HCT116 (cell line): ENCODE measurements at places on chromosomes 13 and 19.

DNA sequence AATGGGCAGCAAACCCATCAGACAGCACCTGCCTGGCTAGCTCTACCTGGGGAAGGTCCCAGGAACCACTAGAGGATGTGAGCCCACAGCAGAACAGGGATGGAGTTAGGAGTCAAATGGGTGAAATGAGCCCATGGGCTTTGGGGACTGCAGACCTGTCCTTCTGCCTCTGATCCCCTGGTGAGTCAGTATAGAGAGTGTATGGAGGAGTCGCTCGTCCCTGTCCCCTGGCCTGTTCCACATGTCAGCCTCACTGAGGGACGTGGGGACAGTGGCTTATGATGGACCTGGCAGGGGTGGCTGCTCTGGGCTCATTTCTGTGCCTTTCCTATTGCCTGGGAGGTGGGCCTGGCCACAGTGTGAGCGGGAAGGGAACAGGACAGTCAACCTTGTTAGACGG, 4.0 kb downstream of the CEACAM1 start:
- DNase-seq: no peak

- no peak for DNase-seq
These were observed 161.5 kb downstream of the DLEU7 start for GRCh38 chr13:50682002-50682401.

- DNase-seq: no peak
These were observed 20.4 kb upstream of the GNA15 start for GRCh38 chr19:3115411-3115810.

DNA sequence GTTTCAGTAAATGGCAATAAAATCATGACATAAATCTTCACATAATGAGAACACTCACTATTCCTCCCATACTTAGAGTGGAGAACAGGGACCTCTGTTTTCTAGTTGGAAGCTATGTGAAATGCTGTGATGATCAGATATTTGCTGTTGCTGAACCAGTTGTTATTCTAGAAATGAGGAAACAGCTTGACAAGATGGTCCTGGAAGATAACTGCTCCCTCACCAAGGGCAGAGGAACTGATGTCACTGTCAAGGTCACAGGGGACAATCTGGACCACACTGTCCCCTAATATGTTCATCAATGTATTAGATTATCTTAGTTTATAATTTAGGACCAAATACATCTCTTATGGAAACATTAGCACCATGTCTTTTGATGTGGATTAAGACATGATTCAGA, 1173.3 kb downstream of the PCDH17 start:
- no peak for DNase-seq

- no peak for DNase-seq
These were observed 73.2 kb upstream of the DOCK9 start for GRCh38 chr13:99050983-99051488.

DNA sequence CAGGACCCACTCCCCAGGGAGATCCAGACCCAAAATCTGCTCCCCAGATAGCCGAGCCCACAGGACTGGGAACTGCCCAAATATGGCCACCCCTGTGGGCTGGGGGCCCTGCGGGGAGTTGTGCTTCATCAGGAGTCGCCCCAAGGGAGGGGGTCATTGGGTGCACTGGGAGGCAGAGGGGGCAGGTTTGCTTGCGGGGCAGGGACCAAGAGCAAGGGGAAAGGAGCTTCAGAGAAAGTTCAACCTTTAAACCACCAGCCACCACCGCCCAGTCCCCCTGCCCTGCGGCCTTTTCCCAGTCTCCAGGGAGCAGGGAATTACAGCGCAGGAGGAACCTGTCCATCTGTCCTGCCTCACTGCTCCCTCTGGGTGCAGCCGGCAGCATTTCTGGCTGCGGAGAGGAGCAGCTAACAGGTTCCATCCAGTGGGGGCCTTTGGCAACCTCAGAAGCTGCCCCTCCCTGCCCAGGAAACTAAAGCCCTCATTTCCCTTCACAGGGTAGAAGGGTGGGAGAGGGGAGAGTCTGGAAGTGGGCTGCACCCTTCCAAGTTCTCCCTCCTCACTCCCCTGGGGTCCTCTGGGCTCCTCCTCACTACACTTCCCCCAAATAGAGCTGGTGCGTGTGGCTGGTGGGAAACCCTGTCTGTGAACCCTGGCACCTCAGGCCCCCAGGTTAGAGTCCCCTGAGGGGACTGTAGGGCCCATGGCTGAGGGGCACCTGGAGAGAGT, 13.8 kb upstream of the ASF1B start:
- no peak for DNase-seq

- no peak for DNase-seq
These were observed 84.5 kb downstream of the LRRC63 start for GRCh38 chr13:46296115-46296822.

DNA sequence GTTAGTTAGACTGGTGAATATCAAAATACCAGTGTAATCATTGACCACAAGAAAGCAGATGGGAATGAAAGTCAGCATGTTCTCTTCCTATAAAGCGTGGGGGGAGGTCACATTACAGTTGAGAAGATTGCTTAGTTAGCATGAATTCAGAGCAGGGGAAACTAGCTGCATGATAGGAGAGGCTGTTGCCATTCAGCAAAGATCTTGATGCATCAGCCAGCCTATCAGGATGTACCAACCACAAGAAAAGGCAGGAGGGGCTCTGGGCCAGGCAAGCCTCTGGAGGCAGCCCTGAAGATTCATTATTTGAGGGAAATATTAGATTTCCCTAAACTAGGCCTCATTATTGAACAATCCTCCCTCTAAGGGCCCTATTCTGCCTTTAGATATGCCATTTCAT, 5.0 kb upstream of the MTMR6 start:
- DNase-seq: no peak

- DNase-seq: no peak
These were observed at the start of gene SERTM1 for GRCh38 chr13:36673838-36674326. Gene SERTM1 (plus strand): TSS chr13:36674020. CDS start chr13:36695079, 21,059 bp downstream.

- DNase-seq: no peak
These were observed at the start of gene VSTM2B for GRCh38 chr19:29525901-29526729. Gene VSTM2B (plus strand): TSS chr19:29525994. CDS start chr19:29526584, 590 bp downstream.

GRCh38 chr13:52158629-52159158, 703 bp downstream of the NEK3 start:
- DNase-seq: no peak

DNA sequence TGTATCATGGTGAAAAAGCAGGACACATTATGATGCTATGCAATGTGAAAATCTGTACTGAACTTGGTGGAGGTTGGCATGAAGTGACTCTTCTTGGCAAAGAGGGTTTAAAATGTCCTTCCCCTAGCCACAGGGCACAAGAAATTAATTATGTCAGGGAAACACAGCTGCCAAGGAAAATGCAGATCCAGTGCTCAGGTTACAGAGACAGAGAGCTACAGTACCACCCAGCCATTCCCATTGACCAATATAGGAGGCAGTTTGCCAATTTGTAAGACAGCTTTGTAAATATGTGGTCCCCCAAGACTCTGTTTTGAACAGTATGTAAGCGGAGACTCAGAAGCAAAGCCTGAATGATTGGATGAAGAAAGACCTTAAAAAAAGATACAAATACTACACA, 69.4 kb upstream of the KLF12 start:
- DNase-seq: no peak

GRCh38 chr13:99663908-99664307, 162.6 kb downstream of the TM9SF2 start:
- DNase-seq: no peak

DNA sequence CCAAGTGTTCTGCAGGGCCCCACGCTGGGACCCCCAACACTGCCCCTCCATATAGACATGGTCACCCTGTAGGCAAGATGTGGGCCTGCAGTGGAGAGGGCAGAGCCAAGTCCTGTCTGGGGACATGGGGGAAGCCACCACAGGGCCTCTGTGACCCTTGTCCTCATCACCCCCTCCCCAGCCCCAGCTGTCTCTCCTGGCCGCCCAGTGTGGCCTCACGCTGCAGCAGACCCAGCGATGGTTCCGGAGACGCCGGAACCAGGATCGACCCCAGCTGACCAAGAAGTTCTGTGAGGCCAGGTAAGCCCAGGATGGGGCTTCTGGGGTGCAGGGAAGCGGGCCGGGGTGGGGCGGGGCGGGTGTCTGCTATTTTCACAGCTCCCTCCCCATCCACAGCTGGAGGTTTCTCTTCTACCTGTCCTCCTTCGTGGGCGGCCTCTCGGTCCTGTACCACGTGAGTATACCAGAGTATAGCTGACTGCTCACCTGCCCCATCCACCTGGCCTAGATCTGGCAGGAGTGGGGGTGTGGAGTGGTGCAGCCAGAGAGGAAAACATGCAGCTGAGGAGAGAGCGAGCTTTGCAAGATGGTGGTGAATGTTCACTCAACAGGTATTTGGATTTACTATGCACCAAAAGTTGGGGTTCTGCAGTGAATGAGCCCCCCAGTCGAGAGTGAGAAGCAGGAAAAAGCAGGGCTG, 46.4 kb downstream of the CERS4 start:
- DNase-seq: no peak

- no peak for DNase-seq
These were observed 207.4 kb downstream of the DCT start for GRCh38 chr13:94272038-94272437.

DNA sequence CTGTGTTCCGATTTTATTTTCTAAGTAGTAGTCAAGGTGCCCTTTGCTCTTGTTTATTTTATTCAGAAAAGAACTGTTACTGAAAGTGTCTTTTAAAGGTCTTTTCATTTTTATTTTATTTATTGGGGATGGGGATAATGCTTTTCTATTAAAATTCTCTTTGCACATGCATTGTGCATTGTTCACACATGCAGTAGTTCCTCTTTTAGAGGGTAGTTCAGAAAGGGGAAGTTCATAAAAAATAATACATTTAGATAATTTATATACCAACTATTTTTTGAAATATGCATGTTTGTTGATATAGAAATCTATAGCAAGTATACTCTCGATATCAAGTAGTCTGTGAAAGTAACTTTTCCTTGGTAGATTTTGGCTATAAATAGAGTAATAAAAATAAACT, 3.5 kb downstream of the GPC5 start:
- DNase-seq: no peak
